ENCODE measurements at places on chromosomes 11 and 22. TPM values are rescaled to one million over a fixed set of nuclear protein-coding genes. Genes with fewer than 3 reads are reported as not detected.
A peak's percentile ranks its signal among the peaks of the same experiment; 100 is the strongest.

GRCh38 chr11:44596525-44597276 is 31.2 kb downstream of the CD82 start:
- H3K4me3 ChIP-seq, result no peak overlapping the region
- H3K4me1 ChIP-seq, result peaks cover 14% of the 10 kb centered on the region
- peak overlapping the region; percentile 86 for H3K27ac ChIP-seq
- no peak for DNase-seq

GRCh38 chr11:25970726-25971508 is 361.0 kb upstream of the ANO3 start:
- H3K27me3 ChIP-seq, result no peaks in the 10 kb centered on the region
- H3K4me3 ChIP-seq, result no peak overlapping the region
- H3K27ac ChIP-seq, result no peak overlapping the region
- H3K4me1 ChIP-seq, result no peaks in the 10 kb centered on the region
- H3K36me3 ChIP-seq, result no peaks in the 10 kb centered on the region

DNA sequence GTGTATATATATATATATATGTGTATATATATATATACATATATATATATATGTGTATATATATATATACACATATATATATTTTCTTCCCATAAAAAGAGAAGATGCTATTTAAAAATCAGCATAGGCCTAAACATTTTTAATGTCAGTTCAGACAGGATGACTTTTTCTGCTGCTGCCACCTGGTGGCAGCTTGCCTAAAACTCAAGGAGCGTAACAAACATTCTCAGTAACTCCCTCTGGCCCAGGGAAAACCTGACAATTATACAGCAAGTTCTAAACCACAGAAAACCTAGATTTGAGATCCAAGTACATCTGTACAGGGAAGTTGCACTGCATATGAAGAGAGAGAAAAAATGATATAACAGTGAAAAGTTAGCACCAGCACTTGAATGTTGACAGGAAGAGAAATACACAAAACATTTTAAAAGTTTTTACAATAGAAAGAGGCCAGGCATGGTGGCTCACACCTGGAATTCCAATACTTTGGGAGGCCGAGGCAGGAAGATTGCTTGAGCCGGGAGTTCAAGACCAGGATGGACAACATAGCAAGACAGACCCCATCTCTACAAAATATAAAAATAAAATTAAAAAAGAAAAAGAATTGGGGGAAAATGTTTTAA is 16.6 kb downstream of the OR8A1 start:
- H3K27me3 ChIP-seq, result no peaks in the 10 kb centered on the region
- no peak for DNase-seq
- H3K4me3 ChIP-seq, result no peak overlapping the region
- no peak overlapping the region for H3K27ac ChIP-seq
- no peaks in the 10 kb centered on the region for H3K4me1 ChIP-seq

- no peaks in the 10 kb centered on the region for H3K4me1 ChIP-seq
- no peaks in the 10 kb centered on the region for H3K36me3 ChIP-seq
- H3K4me3 ChIP-seq, result no peak overlapping the region
These were observed 32.6 kb downstream of the YPEL1 start for GRCh38 chr22:21702700-21703683.

DNA sequence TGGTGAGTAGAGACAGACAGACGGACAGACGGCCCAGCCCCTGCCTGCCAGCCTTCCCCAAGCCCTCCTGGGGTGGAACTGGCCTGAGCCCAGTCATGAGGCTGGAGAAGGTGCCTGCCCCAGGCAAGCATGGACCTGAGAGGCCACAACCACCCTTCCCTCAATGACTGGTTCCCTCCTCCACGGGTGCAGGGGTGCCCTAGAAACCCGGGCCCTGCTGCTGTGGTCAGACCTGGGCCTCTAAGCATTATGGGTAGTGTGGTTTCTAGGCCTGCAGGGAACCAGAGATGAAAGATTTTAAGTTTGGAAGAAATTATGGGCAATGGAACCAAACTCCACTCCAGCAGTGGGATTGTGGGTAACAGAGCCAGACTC is 13.5 kb downstream of the RHBDD3 start:
- no peak overlapping the region for H3K27ac ChIP-seq
- no peaks in the 10 kb centered on the region for H3K36me3 ChIP-seq
- no peaks in the 10 kb centered on the region for H3K4me1 ChIP-seq
- no peaks in the 10 kb centered on the region for H3K27me3 ChIP-seq
- no peak for DNase-seq
- H3K4me3 ChIP-seq, result no peak overlapping the region

- no peak overlapping the region for H3K4me3 ChIP-seq
- H3K36me3 ChIP-seq, result no peaks in the 10 kb centered on the region
- no peak for DNase-seq
- no peaks in the 10 kb centered on the region for H3K4me1 ChIP-seq
- H3K27me3 ChIP-seq, result no peaks in the 10 kb centered on the region
- no peak overlapping the region for H3K27ac ChIP-seq
These were observed 490.4 kb downstream of the MN1 start for GRCh38 chr22:27310966-27311697.

DNA sequence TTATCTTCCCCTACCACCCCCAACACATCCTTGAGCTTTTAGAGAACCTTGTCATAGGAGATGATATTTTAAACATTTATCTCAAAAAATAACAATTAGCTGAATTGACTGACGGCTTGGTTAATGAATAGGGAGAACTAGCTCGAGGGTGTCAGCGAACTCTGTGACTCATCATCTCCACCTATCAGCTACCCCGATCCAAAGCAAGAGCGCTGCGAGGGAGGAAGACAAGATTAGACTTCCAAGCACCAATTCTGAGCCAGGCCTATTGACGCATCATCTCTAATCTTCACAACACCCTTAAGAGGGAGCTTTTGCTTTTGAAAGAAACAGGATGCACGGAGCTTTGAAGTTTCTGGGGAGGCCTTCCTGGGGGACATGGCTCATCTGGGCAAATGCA is 51.0 kb upstream of the GALNT18 start:
- no peak overlapping the region for H3K27ac ChIP-seq
- no peak for DNase-seq
- no peaks in the 10 kb centered on the region for H3K27me3 ChIP-seq
- no peak overlapping the region for H3K4me3 ChIP-seq
- no peaks in the 10 kb centered on the region for H3K4me1 ChIP-seq
- no peaks in the 10 kb centered on the region for H3K36me3 ChIP-seq

DNA sequence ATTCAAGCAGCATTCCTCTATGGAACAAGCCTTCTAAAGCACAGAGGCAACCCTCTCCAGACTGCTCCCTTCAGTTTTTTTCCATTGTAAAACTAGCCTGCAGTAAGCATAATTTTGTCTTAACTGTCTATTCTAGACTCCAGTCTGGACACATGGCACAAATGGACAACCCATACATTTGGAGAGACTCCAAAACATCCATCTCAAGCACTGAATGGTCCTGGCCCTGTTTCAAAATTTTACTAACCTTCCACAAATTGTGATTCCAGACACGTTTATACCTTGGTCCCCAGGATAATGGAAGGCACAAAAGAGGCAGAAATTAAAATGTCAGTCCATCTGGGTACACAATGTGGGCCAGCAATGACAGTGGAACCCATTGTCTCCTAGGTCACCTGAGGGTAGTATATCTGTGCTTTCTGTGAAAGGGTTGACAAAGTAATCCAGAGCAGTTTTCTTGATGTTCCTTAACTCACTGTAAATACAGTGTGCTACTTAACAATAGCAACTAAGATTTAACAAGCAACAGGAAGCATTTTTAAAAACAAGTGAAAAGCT is 16.2 kb upstream of the SESN3 start:
- no peak for DNase-seq
- H3K27ac ChIP-seq, result no peak overlapping the region
- no peaks in the 10 kb centered on the region for H3K27me3 ChIP-seq
- no peak overlapping the region for H3K4me3 ChIP-seq
- H3K4me1 ChIP-seq, result no peaks in the 10 kb centered on the region
- H3K36me3 ChIP-seq, result no peaks in the 10 kb centered on the region

- H3K36me3 ChIP-seq, result no peaks in the 10 kb centered on the region
- H3K4me1 ChIP-seq, result no peaks in the 10 kb centered on the region
- H3K4me3 ChIP-seq, result no peak overlapping the region
- H3K27me3 ChIP-seq, result no peaks in the 10 kb centered on the region
These were observed 513.1 kb downstream of the MIAT start for GRCh38 chr22:27170491-27170890.

- no peaks in the 10 kb centered on the region for H3K36me3 ChIP-seq
- no peak overlapping the region for H3K27ac ChIP-seq
- DNase-seq, result no peak
- H3K4me3 ChIP-seq, result no peak overlapping the region
- H3K27me3 ChIP-seq, result no peaks in the 10 kb centered on the region
- H3K4me1 ChIP-seq, result no peaks in the 10 kb centered on the region
These were observed 14.8 kb upstream of the RAC2 start for GRCh38 chr22:37258753-37259401.

GRCh38 chr11:72338741-72339140 is 94.8 kb upstream of the PHOX2A start:
- no peak overlapping the region for H3K4me3 ChIP-seq
- no peak overlapping the region for H3K27ac ChIP-seq
- no peak for DNase-seq
- no peaks in the 10 kb centered on the region for H3K36me3 ChIP-seq

- peak; percentile 69 for DNase-seq
- H3K27ac ChIP-seq, result peak overlapping the region; percentile 93
- H3K4me1 ChIP-seq, result peaks cover 43% of the 10 kb centered on the region
- no peak overlapping the region for H3K4me3 ChIP-seq
- no peaks in the 10 kb centered on the region for H3K36me3 ChIP-seq
- no peaks in the 10 kb centered on the region for H3K27me3 ChIP-seq
These were observed 77.6 kb downstream of the PACSIN2 start for GRCh38 chr22:42937164-42937843.

DNA sequence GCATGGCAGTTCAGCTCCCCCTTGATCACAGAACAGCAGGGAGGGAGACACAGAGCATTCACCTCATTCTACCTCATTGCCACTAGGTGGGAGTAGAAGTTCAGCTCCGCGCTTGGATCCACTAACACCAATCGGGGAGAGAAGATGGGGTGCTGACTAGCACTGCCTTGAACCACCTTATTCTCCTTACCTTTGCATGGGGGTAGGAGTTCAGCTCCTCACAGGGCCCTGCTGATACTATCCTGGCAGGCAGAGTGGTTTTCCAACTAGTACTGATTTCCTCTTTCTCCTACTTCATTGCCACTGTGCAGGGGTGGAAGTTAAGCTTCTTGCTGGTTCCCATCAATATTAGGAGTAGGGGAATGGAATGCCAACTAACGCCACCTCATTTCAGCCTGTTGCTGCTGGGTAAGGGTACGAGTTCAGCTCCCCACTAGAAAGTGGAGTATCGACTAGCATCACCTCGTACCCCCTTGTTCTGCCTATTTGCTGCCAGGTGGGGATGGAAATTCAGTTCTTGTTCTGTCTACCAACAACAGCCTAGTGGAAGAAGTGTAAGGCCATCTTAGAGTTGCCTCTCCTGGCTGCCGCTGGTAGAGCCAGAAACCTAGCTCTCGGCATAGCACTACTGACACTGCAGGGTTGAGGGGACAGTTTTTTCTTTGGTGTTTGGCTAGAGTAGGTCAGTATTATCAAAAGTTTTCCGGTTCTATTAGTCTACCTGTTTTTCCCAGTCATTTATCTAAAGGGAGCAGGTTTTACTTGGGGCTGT is 550.9 kb upstream of the CCDC90B start:
- no peaks in the 10 kb centered on the region for H3K27me3 ChIP-seq
- no peak overlapping the region for H3K4me3 ChIP-seq
- no peaks in the 10 kb centered on the region for H3K36me3 ChIP-seq
- no peak for DNase-seq

GRCh38 chr11:45062974-45063635 is 83.3 kb upstream of the PRDM11 start:
- H3K4me1 ChIP-seq, result no peaks in the 10 kb centered on the region
- no peaks in the 10 kb centered on the region for H3K36me3 ChIP-seq
- no peak for DNase-seq
- no peaks in the 10 kb centered on the region for H3K27me3 ChIP-seq
- no peak overlapping the region for H3K27ac ChIP-seq
- H3K4me3 ChIP-seq, result no peak overlapping the region

DNA sequence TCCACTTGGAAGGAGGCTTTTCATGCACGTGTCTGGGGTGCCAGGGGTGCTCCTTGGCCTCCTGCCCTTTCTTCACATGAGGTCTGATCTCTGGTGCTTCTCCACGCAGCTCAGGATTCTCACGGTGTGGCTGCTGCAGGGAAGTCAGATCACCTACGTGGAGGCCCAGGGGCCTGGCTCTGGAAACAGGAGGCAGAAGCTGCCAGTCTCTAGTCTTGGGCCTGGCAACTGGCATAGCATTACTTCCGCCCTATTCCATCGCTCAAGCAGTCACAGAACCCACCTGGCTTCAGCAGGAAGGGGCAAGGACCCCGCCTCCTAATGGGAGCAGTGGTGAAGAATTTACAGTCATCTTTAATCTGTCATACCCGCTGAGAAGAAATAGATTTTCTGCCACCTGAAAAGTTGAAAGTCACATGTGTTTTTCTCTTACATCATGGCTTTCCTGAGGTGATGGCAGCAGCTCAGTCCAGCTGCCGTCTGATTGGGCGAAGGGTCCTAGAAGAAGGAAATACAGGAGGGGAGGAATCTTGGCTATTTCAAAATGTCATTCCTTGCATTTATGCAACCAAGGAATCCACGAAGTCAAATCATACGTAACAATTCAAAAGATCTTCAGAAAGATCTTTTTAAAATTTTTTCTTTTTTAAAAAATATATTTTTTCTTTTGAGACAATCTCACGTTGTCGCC is 50.1 kb upstream of the DKK3 start:
- H3K4me1 ChIP-seq, result no peaks in the 10 kb centered on the region
- no peak overlapping the region for H3K27ac ChIP-seq
- H3K4me3 ChIP-seq, result no peak overlapping the region
- H3K27me3 ChIP-seq, result no peaks in the 10 kb centered on the region
- DNase-seq, result no peak

- DNase-seq, result no peak
- H3K4me1 ChIP-seq, result no peaks in the 10 kb centered on the region
- no peaks in the 10 kb centered on the region for H3K27me3 ChIP-seq
- H3K4me3 ChIP-seq, result no peak overlapping the region
These were observed 14.2 kb downstream of the SLC22A8 start for GRCh38 chr11:63001456-63001855.

GRCh38 chr11:92811341-92811740 is 158.1 kb upstream of the MTNR1B start:
- H3K27ac ChIP-seq, result no peak overlapping the region
- no peaks in the 10 kb centered on the region for H3K36me3 ChIP-seq
- H3K4me3 ChIP-seq, result no peak overlapping the region

- no peak overlapping the region for H3K4me3 ChIP-seq
- H3K27me3 ChIP-seq, result no peaks in the 10 kb centered on the region
- DNase-seq, result no peak
These were observed 67.4 kb downstream of the FEZ1 start for GRCh38 chr11:125428486-125429173.

- H3K4me1 ChIP-seq, result no peaks in the 10 kb centered on the region
- H3K36me3 ChIP-seq, result no peaks in the 10 kb centered on the region
- H3K27ac ChIP-seq, result peak overlapping the region; percentile 65
- H3K27me3 ChIP-seq, result no peaks in the 10 kb centered on the region
- H3K4me3 ChIP-seq, result no peak overlapping the region
- no peak for DNase-seq
These were observed 64.1 kb upstream of the WNT11 start for GRCh38 chr11:76270389-76270788.

GRCh38 chr11:118918128-118918685 is 7.5 kb downstream of the BCL9L start:
- DNase-seq, result peak; percentile 88
- no peaks in the 10 kb centered on the region for H3K27me3 ChIP-seq

GP1BB gene
- 6.2 TPM for total RNA-seq

FAT3 gene
- total RNA-seq, result 0.64 TPM

OR51E2 gene
- total RNA-seq, result not detected

IL17REL gene
- not detected for total RNA-seq

ZDHHC13 gene
- total RNA-seq, result 22.0 TPM

LIF gene
- 9.5 TPM for total RNA-seq

ESAM gene
- total RNA-seq, result 11.6 TPM

NXPE4 gene
- 0.66 TPM for total RNA-seq

FAM180B gene
- total RNA-seq, result not detected

CHRDL2 gene
- 4.2 TPM for total RNA-seq
